NAMALWA (cell line): ENCODE measurements at places on chromosomes 6 and 20.

DNA sequence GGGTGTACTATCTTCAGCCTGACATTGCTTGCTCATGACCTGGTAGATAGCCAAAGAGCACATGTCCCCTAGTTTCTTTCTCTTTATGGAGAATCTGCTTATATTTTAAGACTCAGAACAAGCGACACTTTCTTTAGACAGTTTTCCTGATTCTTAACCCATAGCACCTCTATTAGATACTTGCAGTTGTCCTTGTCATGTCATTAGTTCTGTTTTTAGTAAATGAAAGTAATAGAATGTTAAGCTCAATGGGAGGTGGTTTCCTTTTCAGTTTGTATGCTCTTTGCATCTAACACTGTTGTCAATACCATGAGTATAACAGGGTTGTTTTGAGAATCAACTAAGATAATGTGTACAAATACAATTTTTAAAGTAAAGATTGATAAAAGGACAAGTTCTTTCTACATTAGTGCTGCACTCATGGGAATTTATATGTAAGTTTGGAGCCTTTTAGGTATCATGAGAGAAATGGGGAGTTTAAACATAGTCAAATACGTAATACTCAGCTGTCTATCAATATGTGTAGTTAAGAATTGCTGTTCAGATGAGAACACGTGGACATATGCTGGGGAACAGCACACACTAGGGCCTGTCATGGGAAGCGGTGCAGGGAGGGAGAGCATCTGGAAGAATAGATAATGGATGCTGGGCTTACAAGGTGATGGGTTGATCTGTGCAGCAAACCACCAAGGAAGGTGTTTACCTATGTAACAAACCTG, 124.3 kb downstream of the GRM1 start:
- no peak for DNase-seq

GRCh38 chr6:34157851-34158250, 12.0 kb upstream of the GRM4 start:
- no peak for DNase-seq

DNA sequence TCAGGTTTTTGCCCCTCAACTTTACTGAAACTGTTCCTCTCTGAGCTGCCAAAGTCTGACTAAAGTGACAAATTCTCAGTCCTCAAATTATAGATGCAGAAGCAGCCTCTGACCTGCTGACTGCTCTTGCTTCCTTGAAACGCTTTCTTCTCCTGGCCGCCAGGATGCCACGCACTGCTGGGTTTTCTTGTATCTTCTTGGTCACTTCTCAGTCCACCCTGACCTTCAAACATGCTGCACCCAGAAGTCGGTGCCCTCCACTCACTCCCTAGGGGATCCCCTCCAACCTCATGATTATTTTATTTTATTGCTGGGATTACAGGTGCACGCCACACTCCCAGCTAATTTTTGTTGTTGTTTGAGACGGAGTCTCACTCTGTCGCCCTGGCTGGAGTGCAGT, 24.7 kb downstream of the SYNJ2 start:
- no peak for DNase-seq

DNA sequence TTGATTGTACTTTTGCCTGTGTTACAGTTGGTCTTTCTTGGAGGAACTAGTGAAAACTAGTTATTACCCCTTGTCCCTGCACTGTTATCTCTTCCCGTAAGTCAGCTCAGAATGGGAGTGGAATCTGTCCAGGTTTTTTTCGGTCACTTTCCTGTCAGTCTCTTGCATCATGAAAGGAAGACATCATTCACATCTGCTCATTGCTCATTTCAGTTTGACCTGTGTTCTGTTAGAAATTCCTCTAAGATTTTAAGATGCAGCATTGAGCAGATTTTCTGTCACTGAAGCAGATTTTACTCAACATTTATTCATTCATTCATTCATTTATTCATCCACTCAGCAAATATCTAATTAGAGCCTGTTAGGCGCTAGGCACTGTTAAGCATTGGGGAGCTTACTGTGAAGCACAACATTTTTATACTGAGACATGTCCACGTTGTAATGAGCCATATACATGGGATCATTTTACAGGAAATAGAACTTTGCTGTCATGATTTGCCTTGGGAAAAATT, 33.1 kb upstream of the HINT3 start:
- no peak for DNase-seq

GRCh38 chr6:43707269-43707668, 19.7 kb upstream of the MRPS18A start:
- DNase-seq = no peak
